GM04503 (cell line): ENCODE measurements at places on chromosomes 3 and 15.

DNA sequence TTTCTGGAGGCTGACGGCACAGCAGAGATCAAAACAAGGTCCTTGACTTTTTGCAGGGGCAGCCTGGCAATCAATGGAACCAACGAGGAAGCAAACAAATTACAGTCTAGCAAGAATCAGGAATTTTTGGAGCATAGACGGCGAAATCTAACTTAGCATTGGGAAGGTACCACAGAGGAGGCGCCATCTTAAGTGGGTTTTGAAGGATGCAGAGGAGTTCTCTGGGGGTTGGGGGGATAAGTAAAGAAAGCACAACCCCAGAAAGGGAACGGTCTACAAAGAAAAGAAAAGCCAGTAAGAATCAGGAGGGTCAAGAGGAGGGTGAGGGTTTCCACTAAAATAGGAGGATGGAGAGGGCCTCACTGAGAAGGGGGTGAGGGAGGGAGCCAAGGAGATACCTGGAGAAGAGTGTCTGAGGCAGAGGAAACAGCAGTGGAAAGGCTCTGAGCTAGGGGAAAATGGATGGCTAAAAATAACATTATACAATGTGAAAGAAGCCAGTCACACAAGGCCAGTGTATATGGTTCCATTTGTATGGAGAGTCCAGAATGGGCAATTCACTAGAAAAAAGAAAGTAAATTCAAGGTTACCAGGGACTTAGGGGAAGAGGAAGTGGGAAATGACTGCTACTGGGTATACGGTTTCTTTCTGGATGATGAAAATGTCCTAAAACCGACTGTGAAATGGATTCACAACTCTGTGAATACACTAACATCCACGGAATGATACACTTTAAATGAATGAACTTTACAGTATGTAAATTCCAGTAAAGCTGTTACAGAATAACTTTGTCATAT, 25.2 kb upstream of the IQSEC1 start:
- no peak for DNase-seq

- DNase-seq: no peak
These were observed 5.6 kb downstream of the SPSB4 start for GRCh38 chr3:141056751-141057171.

DNA sequence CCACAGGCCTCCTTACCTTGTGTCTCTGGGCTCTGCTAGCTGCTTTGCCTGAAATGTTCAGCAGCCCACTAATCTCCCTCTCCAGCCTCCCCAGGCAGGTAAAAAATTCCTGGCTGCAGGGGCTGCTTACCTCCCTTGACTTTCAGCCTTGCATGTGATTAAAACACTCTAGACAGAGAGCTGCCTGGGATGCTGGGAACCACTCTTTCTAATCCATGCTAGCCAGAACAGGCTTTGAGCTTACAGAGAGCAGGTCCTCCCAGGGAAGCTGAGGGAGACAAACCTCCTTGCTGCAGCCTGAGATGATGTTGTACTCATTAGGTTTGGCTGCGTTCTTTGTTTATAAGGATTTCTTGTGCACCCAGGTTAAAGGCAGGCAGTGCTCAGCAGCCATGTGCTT, 33.7 kb upstream of the LIPC start:
- DNase-seq: no peak

DNA sequence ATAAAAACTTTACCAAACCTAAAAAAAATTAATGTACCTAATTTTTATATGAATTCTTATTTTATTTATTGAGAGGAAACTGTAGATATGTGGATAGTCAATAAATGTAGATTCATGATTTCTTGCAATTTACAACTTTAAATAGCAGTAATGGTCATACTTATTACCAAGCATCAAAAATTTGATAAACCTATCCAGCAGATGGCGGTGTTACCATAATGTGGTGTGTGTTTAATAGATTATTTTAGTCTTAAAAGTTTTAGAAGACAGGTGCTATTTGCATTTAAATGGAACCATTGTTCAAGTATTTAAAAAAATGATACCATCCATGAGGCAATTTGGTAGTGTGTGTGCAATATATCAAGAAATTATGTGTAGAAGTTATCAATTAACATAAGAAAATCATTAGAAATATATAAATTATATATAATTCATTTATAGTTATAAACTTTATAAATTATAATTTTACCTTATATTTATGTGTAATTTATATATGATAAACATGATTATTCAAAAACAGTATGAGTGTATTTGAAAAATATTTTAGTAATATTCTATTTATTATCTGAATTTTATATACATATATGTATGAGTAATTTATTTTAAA, 176.0 kb upstream of the BCHE start:
- no peak for DNase-seq

- no peak for DNase-seq
These were observed 73.9 kb upstream of the CHRNB4 start for GRCh38 chr15:78714890-78715289.

DNA sequence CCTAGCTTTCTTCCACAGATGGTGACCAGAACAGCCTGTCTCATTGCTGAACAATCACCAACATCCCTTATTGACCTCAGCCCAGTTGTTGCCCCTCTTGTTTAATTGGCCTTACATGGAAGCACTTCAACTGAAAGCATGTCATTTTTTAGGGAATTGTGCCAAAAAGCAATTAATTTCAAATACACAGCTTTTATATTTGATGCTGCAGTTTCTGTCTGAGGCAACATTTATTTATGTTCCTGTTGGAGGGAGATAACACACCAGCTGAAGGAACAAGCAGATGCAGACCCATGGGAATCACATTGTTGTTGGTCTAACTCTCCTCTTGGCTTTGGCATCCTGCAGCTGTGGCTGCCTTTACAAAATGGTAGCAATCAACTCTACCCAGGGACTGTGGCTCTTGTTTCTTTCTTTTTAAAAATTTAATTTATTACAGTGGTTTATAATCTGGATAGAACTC, 498.1 kb upstream of the RGMA start:
- no peak for DNase-seq

GRCh38 chr3:172135820-172136219, 96.4 kb downstream of the FNDC3B start:
- peak; percentile 85 for DNase-seq

DNA sequence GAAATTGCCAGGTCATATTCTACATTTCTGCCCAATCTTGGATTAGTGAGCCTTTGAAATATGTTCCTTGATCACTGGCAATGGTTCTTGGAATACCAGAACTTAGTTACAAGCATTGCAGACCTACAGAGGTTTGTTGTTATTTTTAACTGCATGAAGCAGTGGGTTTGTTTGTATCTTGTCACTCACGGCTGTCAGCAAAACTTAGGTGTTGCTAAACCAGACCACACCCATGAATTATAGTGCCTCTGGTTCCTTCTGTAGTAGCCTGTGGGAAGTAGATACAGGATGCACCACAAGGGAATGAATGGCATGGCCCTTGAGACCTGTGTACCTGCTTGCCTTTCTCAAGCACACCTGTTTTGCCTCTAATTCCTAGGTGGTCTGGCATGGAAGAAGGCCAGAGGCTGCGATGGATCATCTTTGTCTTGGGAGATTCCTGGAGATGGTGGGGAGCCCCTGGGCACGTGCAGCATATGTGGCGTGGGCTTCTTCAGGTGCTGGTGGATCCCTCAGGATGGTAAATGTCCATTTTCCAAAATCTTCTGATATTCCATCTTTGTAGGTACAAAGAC, 138.8 kb downstream of the SNRPN start:
- no peak for DNase-seq

- DNase-seq: no peak
These were observed 394.5 kb upstream of the RARB start for GRCh38 chr3:25033407-25034029.

- peak; percentile 34 for DNase-seq
These were observed at the start of gene RPL39L for GRCh38 chr3:187139126-187139894. TSS of gene RPL39L (minus strand) at chr3:187139496. CDS start at chr3:187121300, 18,196 bp downstream.

GRCh38 chr15:73368301-73369136, at the start of gene HCN4:
TSS of gene HCN4 (minus strand) at chr15:73368958. CDS start at chr15:73368270, 688 bp downstream.
- no peak for DNase-seq
